Activated naive CD4-positive, alpha-beta T cell treated with anti-CD3 and anti-CD28 coated beads for 36 hours (primary cell): ENCODE measurements at places on chromosomes 11 and 22. TPM values are rescaled to one million over a fixed set of nuclear protein-coding genes. Genes with fewer than 3 reads are reported as not detected.

Gene JHY
- 0.98 TPM for total RNA-seq

Gene GRAP2
- total RNA-seq = 29.4 TPM

Gene KIAA1671
- total RNA-seq = 7.3 TPM

Gene CD3D
- 285 TPM for total RNA-seq

Gene TEX12
- not detected for total RNA-seq

Gene EMID1
- total RNA-seq = not detected

Gene BSX
- total RNA-seq = not detected

Gene PDGFB
- total RNA-seq = 3.9 TPM

Gene PGM2L1
- 13.4 TPM for total RNA-seq

DNA sequence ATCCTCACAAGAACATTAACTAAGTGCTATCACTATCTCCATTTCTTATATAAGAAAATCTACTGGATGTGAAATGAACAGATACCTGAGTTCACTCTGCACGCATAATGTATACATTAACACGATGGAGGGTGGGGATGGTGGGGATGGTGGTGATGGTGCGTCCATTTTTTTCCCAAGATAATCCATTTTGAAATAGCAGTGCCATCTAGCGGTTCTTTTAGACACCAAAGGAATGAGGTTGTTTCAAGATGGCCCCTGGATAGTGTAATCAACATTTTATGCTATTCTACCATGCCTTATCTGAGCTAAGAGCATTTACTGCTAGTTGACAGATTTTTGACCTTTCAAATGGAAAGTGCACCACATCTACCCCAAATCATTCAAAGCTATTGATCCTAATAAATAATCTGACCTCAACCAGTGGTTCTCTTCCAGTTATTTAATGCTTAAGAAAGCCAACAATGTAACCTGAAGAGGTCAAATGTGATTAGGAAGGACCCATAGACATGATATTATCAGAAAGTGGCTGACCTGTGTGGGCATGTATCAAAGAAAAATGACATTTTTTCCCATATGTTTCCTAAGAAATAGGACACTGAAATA lies 714.7 kb upstream of the TENM4 start:
- no peaks in the 10 kb centered on the region for H3K36me3 ChIP-seq
- no peak overlapping the region for H3K4me3 ChIP-seq
- no peak for DNase-seq
- H3K27me3 ChIP-seq = no peaks in the 10 kb centered on the region
- H3K27ac ChIP-seq = no peak overlapping the region

DNA sequence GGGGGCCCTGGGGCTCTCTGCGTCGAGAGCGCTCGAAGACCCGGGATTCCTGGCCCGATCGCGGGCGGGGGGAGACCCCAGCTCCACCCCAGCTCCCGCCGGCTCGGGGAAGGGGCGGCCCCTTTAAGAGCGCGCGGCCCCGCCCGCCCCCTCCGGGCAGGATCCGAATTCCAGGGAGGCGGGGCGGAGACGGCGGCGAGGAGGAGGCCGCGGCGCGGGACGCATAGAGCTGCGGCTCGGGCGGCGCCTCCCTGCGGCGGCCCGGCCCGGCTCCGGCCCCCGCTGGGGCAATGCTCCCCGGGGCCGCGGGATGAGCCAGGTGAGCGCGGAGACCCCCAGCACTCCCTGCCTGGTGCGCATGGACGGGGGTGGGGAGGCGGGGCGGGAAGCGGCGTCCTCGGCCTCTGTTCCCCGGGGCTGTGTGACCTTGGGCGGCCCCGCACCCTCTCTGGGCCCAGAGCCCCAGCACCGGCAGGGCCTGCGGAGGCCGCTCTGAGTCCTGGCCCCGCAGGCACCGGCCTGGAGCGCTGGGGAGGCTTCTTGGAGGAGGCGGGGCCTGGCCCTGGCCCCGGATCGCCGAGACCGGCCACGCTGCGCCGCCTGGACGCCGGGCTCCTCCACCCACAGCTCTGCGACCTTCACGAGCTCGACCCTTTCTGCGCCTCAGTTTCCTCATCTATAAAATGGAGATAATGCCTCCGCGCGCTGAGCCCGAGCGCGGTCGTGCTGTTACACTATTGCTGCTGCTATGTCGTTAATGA lies 565 bp downstream of the GAS2L1 start:
- H3K36me3 ChIP-seq = no peaks in the 10 kb centered on the region
- peaks cover 11% of the 10 kb centered on the region for H3K4me1 ChIP-seq
- peak overlapping the region; percentile 64 for H3K4me3 ChIP-seq
- peaks cover 23% of the 10 kb centered on the region for H3K27me3 ChIP-seq

- H3K36me3 ChIP-seq = no peaks in the 10 kb centered on the region
- no peaks in the 10 kb centered on the region for H3K27me3 ChIP-seq
- no peak for DNase-seq
- H3K27ac ChIP-seq = no peak overlapping the region
- peaks cover 24% of the 10 kb centered on the region for H3K4me1 ChIP-seq
- H3K4me3 ChIP-seq = no peak overlapping the region
Measured at GRCh38 chr11:59271811-59272327, 59.1 kb upstream of the MPEG1 start.

DNA sequence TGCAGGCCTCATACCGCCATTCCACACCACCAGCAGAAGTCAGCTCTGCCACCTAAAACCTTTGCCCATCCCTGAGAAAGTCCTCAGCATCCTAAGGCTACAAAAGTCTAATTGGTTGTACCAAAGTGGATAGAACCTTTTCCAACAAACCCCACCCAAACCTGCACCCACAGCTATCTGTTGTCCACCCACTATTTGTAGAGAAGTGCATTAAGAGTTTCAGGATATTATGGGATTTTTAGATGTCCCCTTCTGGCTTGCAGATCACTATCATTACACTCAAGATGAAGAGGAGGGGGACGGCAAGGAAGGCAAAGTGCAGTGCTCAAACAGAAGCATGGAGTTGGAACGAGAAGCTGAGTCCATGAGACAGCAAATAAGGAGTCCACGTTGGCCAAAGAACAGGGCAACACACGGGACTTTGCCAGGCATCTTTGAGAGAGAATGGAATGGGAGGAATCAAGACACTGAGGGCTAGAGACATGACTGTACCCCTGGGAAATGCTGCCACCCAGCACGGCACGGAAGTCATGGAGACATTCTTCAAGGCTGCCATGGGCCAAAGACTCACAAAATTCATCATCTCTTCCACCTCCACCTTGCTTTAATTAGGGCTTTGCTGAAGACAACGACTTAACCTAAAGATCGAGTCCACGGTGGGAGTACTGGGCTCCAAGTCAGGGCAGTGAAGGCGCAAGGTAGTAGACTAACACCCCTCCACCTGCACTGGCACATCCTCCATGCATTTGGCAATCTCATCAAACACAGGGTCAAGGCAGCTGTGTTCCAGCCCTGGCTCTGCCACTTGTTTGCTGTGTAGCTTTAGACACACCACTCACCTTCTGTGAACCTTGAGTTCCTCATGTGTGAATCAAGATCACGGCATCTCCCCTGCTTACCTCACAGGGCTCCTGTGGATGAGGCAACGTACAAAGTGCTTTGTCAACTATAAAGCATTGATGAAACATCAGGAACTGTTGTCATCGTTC lies 112.9 kb upstream of the TMEM45B start:
- no peaks in the 10 kb centered on the region for H3K36me3 ChIP-seq
- no peaks in the 10 kb centered on the region for H3K4me1 ChIP-seq
- DNase-seq = no peak
- no peak overlapping the region for H3K27ac ChIP-seq

- DNase-seq = no peak
- peak overlapping the region; percentile 93 for H3K4me3 ChIP-seq
- H3K27ac ChIP-seq = peak overlapping the region; percentile 95
- H3K4me1 ChIP-seq = peaks cover 25% of the 10 kb centered on the region
- peaks cover 18% of the 10 kb centered on the region for H3K36me3 ChIP-seq
Measured at GRCh38 chr11:94494126-94494680, 419 bp downstream of the ANKRD49 start.

DNA sequence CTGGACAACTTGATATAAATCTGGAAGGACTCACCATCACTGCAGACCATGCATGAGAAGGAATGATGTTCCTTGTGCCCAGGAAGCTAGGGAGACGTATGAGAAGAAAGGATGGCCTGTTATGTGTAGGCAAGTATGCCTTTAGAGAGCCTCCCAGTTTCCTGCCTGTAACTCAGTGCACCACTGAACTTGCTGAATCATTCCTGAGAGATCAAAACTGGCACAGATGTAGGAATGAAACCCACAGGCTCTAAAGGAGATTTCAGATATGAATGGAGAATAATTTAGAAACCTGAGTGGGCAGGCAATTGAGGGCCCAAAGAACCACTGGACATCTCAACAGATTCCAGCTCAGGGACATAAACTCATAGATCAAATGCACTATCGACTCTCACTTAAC lies 38.4 kb upstream of the PRSS23 start:
- DNase-seq = no peak
- H3K4me1 ChIP-seq = no peaks in the 10 kb centered on the region
- H3K27ac ChIP-seq = no peak overlapping the region
- no peaks in the 10 kb centered on the region for H3K36me3 ChIP-seq
- H3K27me3 ChIP-seq = peaks cover 21% of the 10 kb centered on the region

- H3K27ac ChIP-seq = no peak overlapping the region
- DNase-seq = no peak
- H3K36me3 ChIP-seq = no peaks in the 10 kb centered on the region
- no peaks in the 10 kb centered on the region for H3K27me3 ChIP-seq
- no peak overlapping the region for H3K4me3 ChIP-seq
Measured at GRCh38 chr11:80182901-80183300, 742.1 kb upstream of the TENM4 start.

DNA sequence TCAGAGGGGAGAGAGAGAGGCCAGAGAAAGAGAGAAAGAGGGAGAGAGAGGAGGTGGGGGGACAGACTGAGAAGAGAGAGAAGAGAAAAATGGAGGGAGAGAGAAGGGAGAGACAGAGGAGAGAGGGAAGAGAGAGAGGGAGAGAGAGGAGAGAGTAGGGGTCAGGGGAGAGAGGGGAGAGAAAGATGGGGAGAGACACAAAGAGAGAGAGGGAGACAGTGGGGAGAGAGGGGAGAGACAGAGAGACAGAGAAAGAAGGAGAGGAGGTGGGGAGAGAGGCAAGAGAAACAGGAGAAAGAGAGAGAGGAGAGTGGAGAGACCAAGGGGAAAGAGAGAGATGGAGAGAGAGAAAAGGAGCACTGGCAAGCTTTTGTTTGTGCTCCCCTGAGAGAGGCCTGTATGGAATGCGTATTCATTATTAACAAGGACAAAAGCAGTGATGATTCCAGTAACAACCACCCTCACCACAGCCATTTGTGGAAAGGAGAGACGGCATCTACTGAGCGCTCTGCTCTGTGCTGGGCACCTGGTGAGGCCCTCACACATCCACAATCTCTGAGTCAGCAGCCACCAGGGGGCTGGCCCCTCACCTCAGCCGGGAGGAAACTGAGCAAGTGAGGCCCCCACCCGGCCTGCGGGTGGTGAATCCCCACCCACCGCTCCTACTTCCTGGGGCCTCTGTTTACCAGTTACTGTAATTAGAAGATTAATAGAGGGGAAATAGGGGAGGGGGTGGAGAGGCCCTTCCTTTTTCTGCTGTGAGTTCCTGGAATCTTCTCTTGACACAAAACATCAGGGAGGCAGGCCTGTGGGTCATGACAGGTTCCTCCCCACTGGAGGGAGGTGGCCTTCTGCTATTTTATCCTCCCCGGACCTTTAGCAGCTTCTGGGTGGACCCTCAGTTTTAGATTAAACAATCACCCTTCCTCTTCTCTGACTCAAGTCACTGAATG lies 14.6 kb upstream of the MIAT start:
- peak; percentile 96 for DNase-seq
- peak overlapping the region; percentile 60 for H3K4me3 ChIP-seq
- peaks cover 8% of the 10 kb centered on the region for H3K27me3 ChIP-seq
- H3K27ac ChIP-seq = peak overlapping the region; percentile 95
- H3K4me1 ChIP-seq = peaks cover 52% of the 10 kb centered on the region

GRCh38 chr11:71538666-71538990 lies 803 bp downstream of the KRTAP5-8 start:
- H3K27me3 ChIP-seq = peaks cover 4% of the 10 kb centered on the region
- H3K27ac ChIP-seq = no peak overlapping the region
- H3K36me3 ChIP-seq = peaks cover 1% of the 10 kb centered on the region
- DNase-seq = no peak
- peaks cover 12% of the 10 kb centered on the region for H3K4me1 ChIP-seq
- H3K4me3 ChIP-seq = no peak overlapping the region

GRCh38 chr11:126476977-126477376 lies 121.5 kb downstream of the ST3GAL4 start:
- no peaks in the 10 kb centered on the region for H3K36me3 ChIP-seq
- no peak overlapping the region for H3K27ac ChIP-seq
- H3K4me3 ChIP-seq = no peak overlapping the region
- peaks cover 14% of the 10 kb centered on the region for H3K4me1 ChIP-seq

- peaks cover 3% of the 10 kb centered on the region for H3K36me3 ChIP-seq
- H3K4me1 ChIP-seq = peaks cover 30% of the 10 kb centered on the region
- no peak for DNase-seq
- no peak overlapping the region for H3K27ac ChIP-seq
- H3K4me3 ChIP-seq = no peak overlapping the region
Measured at GRCh38 chr11:12186701-12187100, 76.3 kb downstream of the MICAL2 start.

DNA sequence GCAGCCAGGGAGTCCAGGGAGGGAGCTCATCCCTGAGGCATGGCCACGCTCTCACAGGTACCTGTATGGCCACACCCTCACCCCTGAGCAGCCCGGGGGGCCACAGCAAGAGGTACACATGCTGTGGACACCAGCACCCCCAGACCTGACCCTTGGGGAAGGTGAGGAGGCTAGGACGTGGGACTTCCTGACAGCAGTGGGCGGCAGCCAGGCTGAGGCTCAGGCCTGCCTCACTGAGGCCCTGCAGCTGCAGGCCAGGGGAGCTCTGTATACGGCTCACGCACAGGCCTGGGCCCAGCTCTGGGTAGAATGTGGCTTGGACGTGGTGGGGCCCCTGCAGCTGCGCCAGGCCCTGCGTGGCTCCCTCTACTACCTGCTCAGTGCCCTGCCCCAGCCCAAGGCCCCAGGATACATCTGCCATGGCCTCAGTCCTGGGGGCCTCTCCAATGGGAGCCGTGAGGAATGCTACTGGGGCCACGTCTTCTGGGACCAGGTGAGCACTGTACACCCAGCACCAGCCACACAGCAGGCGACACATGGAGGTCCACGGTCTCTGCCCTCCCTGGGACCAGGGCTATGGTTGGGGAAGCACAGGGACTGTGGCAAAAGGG lies 1.8 kb downstream of the PGGHG start:
- H3K27ac ChIP-seq = peak overlapping the region; percentile 44
- DNase-seq = no peak
- H3K27me3 ChIP-seq = peaks cover 2% of the 10 kb centered on the region
- peak overlapping the region; percentile 72 for H3K4me3 ChIP-seq
- H3K36me3 ChIP-seq = peaks cover 19% of the 10 kb centered on the region
- peaks cover 28% of the 10 kb centered on the region for H3K4me1 ChIP-seq

DNA sequence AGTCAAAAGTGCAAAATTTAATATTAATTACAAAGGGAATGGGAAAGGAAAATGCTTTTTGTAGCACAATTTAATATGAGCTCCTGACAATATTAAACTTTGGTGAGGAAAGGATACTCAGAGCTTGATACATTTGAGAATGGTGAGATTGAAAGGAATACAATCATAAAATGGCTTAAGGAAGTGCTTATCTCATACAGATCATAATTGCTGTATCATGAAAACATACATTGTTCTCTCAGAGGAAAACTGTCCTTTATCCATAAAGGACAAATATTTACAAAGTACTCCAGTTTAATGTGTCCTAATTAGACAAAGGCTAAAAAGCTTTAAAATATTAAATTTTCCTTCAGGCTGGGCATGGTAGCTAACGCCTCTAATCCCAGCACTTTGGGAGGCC lies 260.4 kb downstream of the TMEM135 start:
- H3K27me3 ChIP-seq = no peaks in the 10 kb centered on the region
- H3K4me1 ChIP-seq = peaks cover 3% of the 10 kb centered on the region
- H3K27ac ChIP-seq = no peak overlapping the region
- H3K4me3 ChIP-seq = no peak overlapping the region
